ENCODE measurements at places on chromosomes 6 and 20.

- no peak for DNase-seq
These were observed 360.3 kb upstream of the PTCHD4 start for GRCh38 chr6:48471326-48471725.

- no peak for DNase-seq
These were observed 20.7 kb upstream of the ADGB start for GRCh38 chr6:146578054-146578453.

- DNase-seq = no peak
These were observed 226.7 kb downstream of the OTOR start for GRCh38 chr20:16974855-16975162.

GRCh38 chr6:85679445-85680123, 36.9 kb upstream of the SYNCRIP start:
- DNase-seq = no peak

DNA sequence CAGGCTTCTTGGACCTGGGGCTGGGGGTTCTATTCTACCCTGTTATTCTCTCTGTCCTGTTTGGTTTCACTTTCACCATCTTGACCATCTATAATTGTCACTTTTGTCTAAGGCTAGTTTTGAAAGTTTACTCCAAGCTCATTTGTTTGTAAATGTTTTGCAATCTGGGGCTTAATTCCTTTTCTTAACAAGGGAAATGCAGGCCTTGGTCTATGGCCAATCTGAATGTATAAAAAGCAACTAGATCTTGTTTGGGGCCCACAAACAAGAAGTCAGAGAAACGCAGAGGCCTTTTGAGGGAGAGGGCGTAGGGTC, 86.3 kb upstream of the PREP start:
- DNase-seq = no peak

DNA sequence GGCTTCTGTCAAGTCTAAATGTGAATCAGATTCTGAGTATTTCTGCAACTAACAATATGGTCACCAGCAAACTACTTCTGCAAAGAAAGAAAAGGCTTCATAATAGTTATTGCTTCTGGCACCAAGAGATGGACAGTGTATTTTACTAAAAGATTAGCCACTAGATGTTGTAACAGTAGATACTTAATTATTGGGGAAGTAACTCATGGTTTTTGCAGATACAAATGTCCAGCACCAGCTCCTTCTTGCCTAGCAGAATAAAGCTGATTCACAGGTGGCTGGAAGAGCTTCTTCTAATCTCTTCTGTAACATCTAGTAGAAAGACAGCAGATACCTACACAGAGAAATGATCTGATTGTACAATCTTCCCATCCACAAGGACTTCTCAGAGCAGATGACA, 21.2 kb downstream of the ATXN1 start:
- DNase-seq = no peak

- no peak for DNase-seq
These were observed 181.8 kb downstream of the ZMYND8 start for GRCh38 chr20:47174456-47175243.

- no peak for DNase-seq
These were observed 43.0 kb upstream of the KCNK16 start for GRCh38 chr6:39365281-39366074.

GRCh38 chr6:80329496-80329895, 223.0 kb downstream of the BCKDHB start:
- DNase-seq = no peak

DNA sequence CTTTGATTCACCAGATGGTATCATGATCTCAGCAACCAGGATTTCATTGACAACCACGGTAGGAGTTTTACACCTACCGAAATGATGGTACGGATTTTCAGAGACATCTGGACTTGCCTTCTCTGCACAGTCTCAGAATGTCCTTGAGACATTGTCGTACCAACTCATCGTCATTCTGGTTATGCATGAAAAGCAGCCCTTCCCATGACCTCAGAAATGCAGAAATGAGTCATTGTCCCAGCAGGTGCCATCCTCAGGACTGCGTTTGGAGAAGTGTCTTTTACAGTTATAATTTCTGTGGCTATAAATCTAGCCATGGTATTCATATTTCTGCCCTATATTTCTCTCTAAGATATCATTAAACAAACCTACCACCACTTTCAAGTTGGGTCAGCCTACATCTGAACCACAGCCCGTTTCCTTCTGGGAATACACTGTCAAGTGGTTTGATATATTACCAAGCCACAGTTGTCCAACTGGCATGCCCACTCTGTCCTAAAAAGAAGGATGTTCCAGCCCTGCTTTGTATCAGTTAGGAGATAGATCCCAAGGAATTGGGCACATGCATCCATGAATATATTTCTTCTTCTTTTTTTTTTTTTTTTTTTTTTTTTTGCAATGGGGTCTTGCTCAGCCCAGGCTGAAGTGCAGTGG, 7.5 kb upstream of the BFSP1 start:
- no peak for DNase-seq

GRCh38 chr20:46893877-46894578, 615 bp upstream of the EYA2 start:
- DNase-seq = no peak

DNA sequence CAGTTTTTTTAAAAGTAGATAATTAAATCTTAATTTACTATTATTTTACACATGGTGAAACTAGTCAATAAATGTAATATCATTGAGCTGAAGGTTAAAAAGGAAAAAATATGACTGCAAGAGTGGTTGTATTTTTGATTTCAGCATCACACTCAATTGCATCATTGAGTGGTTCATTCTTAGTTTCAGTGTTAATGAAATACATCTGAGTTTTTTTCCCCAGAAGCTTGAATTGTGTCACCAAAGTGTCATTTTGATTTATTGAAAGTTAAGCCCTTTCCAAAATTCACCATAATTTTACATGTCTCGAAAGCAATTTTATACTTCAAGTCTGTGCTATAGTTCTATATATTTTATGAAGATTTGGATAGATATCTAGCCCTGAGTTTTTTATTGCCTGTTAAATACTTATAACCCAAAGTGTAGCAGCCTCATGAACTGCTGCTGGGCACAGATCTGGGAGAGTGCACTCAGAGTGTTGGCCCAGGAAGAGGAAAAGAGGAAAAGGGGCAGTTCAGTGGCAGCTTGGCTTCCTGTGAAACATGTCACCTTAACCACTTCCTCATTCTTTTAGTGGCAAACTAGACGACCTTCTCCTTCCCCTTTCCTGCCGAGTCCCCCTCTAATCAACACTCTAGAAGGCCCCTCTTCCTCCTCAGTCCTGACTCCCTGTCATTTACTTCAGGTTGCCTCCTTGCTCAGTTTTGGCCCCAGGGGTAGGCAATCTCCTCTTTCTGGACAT, 140.7 kb downstream of the ESR1 start:
- no peak for DNase-seq

- no peak for DNase-seq
These were observed 35.3 kb upstream of the SCRT2 start for GRCh38 chr20:710780-711450.

- DNase-seq = no peak
These were observed 110.8 kb downstream of the RFPL4B start for GRCh38 chr6:112457886-112458285.

- no peak for DNase-seq
These were observed 758.9 kb upstream of the MMS22L start for GRCh38 chr6:98041921-98042320.

DNA sequence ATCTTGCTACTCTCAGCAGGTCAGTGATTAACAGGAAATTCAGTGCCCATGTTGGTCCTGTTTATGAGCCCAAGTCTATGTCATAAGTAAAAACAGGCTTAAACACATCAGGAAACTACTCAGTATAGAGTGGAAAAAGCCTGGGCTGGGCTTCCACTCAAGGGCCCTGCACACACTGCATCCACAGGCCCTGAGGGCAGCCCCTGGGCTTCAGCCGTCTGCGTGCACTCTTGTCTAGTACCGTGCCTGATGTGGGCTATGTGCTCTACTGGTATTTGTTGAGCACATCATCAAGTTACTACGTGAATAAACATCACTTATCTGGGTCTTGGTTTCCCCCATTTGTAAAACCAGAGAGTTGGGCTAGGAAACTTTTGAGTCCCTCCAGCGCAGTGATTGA, 135.2 kb downstream of the PACRG start:
- no peak for DNase-seq

DNA sequence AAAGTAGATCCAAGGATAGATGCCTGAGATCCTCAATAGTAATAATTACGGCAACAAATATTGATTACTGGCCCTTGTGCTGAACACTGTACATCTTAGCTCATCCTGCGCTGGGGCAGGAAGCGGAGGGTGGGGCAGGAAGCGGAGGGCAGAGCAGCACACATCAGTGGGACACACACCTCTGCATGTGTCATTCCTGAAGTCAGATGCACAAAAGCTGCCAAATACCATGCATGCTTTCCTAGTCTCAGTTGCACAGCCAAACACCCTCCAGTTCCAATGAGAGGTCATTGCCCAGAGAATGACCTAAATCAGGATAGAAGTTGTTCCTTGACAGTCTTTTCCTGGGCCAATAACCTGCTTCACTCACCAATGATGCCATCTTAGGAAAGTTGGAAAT, 74.4 kb upstream of the FOXC1 start:
- DNase-seq = no peak

DNA sequence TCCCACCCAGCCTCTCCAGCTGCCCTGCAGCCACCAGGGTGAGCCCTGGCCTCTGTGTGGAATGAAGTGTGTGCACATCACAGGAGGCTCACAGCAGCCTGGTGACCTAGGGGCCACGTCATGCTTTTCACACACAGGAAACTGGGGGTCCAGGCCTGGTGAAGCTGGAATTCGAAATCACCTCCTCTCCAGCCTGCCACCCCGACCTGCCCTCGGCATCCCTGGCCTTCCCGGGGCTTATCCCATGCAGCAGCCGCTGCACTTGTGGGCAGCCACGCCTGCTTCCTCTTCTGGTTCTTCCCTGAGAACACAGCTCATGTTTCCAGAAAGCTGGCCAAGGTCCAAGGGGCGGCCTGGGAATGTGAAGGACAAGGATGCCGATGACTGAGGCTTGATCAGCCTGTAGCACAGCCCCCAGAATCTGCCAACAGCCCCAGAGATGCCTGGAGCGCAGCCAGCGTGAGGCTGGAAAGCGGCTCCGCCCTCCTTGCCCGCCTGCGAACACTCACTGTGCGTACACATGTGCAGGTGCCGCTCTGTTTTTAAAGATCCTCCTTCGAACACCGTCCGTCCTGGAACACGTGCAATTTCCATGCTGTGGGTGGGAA, 4.2 kb upstream of the NTSR1 start:
- DNase-seq = no peak

DNA sequence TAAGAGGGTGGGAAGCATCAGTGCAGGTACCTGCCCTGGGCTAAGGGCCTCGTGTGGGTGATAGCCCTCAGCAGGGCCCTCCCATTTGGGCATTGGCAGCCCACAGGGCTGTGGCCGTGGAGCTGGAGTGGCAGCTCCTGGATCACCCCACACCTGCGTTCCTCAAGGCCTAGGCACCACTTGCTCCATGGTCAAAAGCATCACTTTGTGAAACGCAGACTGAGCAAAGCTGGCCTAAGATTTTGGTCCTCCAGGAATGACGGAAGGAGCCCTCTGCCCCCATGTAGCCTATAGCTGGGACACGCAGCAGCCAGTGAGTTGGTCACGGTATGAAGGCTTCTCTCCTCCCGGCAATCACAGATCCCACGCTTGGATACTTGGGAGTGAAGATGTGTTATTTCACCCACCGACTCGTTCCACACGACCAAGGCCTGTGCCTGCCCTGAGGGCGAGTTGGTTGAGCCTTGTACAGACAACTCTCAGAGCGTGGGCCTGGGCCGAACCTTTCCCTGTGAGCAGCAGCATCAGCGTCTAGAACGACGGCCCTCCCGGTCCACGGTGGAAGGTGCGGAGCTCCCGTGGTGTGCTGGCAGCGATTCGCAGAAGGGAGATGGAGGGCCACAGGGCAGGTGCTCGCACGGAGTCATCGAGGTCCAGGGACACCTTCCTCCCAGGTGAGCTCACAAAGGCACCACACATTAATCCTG, 39.7 kb downstream of the THBS2 start:
- DNase-seq = no peak

DNA sequence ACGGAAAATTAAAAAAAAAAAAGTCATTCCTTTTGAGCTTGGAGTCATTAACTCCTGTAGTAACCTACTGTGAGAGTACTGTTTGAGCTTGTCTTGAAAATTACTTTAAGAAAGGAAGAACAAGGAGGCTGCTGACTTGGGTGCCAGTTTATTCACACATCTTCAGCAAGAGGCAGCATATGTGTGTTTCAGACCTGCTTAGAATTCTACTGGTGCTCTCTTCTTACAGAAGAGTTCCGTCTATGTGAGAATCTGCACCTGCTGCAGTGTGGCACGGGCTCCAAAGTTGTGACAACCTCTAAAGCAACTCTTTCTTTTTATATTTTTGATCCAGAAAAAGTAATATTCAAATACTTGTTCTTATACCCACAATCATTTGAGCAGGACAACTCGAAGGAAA, 117.4 kb upstream of the SOX4 start:
- DNase-seq = no peak

DNA sequence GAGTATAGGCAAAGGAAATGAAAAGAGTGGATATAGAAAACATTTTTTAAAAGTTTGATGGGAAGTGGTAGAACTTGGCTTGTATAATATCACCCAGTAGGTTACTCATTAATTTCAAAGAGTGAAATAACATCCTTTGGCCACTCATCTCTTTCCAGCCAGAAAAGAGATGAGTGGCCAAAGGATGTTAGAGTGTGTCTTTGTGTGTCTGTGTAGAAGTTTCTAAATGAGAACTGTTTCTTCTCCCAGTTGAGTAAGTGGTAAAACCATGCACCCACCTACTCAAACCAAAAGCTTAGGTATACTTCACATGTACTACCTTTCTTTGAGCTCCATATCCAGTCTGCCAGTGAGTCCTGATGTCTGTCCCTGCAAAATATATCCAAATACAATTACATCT, 47.7 kb upstream of the TMEM244 start:
- no peak for DNase-seq

- no peak for DNase-seq
These were observed 497.0 kb downstream of the BTBD3 start for GRCh38 chr20:12414446-12415274.

DNA sequence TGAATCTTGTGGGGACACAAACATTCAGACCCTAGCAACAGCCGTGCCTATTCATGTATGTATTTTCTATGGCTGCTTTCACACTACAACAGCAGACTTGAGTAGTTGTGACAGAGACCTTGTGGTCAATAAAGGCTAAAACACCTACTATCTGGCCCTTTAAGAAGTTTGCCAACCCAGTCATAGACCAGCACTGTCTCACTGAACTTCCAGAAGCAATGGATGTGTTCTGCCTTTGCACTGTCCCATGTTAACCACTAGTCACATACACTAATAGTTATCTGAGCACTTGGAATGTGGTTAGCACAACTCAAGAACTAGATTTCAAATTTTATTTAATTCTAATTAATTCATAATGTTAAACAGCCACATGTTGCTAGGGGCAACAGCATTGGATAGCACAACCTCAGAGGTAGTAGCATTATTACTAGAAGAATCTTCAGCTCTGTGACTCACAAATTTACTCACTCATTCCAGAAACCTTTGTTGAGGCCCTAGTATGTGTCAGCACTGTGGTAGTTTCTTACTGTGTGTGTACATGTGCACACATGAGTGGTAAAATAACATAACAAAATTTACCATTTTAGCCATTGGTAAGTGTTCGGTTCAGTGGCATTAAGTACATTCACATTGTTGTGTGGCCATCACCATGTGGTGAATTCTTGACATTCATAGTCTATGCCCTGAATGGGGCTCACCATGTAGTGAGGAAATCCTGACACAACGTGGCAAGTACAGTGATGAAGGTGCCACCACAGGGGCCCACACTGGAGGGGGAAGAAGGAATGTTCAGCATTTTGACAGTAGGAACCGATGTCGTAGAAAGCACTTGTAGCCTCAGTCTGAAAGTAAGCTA, 107.3 kb downstream of the CEP57L1 start:
- DNase-seq = no peak
